CD4-positive, alpha-beta T cell treated with Interleukin-21 for 1 hour (primary cell): ENCODE measurements at places on chromosomes 1 and 21.

DNA sequence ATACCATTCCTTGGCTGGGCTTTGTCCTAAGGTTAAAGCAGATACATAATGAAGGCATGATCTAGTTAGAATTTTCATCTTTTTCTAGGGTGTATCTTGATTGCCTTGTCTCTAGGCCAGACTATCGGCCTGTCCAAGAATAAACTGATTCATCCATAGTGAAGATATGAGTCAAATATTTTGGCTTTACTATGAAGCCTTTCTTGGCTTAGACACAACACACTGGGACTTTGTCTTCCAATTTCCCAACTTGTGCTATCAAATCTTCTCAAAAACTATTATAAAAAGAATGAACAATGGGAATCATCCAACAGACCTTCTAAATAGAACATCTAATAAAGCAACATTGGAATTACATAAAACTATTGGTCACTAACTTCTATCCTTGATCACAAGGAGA is 64.8 kb downstream of the WARS2 start:
- DNase-seq = no peak

- no peak for DNase-seq
Observed at GRCh38 chr1:158053276-158053675, 59.8 kb downstream of the KIRREL1 start.

- DNase-seq = no peak
Observed at GRCh38 chr1:201508809-201509208, 1.9 kb upstream of the CSRP1 start.

DNA sequence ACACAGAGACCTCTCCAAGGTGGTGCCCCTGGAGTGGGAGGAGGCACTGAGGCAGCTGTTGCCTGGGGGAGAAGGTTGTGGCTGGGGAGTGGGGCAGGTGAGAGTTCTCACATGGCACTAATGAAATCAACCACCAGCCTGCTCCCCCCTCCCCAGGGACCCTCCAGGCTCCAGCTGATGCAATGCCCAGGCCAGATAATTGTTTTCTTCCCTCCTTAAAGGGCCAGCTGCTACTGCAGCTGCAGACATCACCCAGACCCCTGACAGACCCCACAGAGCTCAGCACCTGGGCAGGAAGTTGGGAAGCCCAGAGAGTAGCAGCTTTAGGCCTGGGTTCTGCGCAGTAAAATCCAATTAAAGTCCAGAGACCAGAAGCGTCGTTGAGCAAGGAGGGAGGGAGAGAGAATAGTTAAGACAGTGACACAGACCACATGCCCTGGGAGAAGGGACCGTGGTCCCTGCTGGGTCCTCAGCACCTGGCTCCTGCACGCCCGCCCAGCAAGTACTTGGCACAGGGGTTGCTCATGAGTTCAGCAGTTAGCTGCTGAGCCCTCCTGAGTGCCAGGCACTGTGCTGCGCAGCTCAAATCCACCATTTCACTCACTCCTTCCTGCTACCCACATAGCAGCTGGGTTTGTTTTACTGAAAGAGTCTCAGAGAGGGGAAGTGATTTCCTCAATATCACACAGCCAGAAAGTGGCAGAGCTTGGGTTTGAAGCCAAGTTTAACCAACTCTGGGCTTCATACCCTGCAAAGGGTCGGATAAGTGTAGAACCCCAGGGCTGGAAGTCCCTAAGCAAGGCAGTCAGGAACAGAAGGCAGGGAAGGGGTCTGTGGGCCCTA is 1.9 kb downstream of the RIMS3 start:
- DNase-seq = no peak

- peak; percentile 57 for DNase-seq
Observed at GRCh38 chr1:203655671-203656070, 29.0 kb downstream of the ATP2B4 start.

DNA sequence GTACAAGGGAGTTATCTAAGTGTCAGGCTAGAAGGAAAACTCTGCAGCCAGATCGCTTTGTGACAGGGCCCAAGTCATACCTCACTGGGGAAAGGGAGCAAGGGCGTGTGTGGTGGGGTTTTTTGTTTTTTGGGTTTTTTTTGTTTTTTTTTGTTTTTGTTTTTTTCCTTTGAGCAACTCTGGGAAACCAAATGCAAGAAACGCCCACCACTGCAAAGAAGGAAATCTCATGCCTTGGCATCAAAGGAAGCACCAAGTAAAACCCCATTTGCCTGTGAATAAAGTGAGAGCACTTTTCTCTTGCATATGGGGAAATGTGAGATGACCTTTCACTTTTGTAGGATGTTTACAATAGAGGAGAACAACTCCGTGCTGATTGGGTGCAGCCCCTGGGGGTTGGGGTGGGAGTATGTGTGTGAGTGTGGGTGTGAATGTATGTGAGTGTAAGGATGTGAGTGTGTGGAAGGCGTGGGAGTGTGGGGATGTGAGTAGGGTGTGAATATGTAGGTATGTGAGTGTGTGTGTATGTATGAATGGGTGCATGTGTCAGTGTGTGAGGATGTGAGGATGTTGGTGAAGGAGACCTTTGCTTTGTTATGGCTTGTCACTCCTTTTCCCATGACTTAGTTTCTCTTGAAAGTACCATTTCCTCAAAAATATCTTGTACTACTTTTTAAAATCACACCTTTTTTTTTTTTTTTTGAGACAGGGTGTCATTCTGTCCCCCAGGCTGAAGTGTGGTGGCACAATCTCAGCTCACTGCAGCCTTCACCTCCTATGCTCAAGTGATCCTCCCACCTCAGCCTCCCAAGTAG is 34.6 kb downstream of the IL12RB2 start:
- DNase-seq = peak; percentile 32

GRCh38 chr1:9281071-9281827 is 11.4 kb upstream of the SPSB1 start:
- no peak for DNase-seq

DNA sequence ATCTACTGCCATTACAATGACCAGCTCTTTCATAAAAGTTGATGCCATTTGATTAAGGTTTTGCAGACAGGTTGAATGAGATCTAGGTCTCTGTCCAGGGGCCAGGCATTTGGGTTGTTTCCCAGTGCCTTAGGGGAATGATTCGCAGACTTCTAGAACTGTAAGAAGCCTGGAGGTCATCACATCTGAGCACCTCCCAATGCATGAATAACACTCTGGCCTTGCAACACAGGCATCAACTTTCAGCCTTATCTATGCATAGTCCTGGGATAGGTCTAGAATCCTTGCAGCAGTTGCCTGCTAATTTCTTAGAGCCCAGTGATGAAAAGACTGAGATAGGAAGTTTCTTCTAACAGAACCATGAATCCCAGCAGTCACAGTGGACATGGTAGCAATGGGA is 44.8 kb upstream of the KCND3 start:
- DNase-seq = no peak

DNA sequence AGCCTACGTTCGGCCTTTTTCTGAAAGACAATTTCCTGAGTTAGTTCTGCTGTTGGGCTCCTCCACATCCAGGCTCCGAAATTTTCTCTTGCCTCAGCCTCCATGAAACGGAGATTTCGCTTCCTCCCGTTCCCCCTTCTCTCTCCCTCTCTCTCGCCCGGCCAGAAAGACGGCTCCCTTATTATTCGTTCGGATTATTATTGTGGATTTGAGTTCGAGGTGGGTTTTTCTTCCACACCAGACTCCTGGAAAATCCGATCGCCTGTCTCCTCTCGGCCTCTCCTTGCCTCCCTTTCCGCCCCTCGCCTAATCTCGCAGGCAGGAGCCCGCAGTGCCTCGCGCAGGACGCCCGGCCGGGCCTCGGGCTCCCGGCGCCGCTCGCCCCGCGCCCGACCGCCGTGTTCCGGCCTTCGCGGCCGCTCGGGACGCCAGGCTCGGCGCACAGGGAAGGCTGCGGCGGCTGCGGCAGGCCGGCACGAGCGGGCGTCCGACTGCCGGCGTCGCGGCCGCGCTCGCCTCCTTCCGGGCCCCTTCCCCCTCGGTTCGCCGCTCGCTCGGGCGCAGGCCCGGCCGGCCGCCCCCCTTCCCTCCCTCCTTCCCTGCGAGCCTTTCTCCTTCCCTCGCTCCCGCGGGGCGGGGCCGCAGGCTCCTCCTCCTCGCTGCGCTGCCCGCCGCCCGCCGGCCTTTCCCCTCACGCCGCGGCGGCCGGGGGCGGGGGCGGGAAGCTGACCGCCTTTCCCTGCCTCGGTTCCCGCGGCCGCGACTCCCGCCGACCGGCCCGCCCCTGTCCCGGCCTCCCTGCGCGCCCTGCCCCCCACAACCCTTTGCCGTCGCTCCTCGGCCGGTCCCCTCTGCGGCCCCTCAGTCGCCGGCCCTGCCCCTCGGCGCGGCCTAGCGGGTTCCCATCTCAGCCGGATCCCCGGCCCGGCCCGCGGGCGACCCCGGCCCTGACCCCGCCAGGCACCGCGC is at the start of gene ARHGEF11:
Gene ARHGEF11, minus strand, starts transcription at position 493 of the 969 bp plus-strand sequence. CDS start 1,412 bp downstream, outside the sequence.
- no peak for DNase-seq

DNA sequence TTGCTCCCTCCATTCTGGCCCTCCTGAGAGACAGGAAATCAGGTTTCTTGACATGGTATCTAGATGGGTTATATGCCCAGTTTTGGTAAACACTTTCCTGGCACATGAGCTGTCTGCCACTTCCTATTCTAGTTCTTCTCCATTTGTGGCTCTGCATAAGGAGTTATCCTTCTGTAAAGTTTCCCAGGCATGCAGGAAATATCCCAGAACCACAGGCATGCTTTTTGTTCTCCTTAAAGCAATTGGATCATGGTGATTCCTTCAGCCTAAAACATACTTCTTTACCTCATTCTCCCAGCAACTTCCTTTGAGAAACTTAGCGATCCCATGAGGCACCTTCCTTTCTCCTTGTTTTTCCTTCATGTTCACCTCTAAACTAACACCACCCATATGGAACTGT is 199.8 kb downstream of the CRB1 start:
- DNase-seq = no peak

DNA sequence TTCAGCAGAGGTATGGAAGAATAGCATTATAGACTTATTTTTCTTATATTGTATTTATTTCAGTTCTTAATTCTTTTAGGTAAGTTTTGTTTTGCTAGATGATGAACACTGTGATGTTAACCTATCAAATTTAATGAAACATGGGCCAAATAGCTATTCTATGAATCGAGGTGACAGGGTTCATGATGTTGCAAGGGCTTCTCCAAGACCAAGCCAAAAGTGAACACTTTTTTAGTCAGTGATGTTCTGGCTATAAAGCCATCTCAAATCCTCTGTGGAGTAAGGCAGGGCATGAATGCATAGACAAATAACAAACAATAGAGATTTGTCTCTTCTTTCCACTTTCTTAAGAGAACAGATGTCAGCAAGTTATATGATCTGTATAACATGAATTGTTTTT is 26.7 kb downstream of the C1orf146 start:
- DNase-seq = no peak

DNA sequence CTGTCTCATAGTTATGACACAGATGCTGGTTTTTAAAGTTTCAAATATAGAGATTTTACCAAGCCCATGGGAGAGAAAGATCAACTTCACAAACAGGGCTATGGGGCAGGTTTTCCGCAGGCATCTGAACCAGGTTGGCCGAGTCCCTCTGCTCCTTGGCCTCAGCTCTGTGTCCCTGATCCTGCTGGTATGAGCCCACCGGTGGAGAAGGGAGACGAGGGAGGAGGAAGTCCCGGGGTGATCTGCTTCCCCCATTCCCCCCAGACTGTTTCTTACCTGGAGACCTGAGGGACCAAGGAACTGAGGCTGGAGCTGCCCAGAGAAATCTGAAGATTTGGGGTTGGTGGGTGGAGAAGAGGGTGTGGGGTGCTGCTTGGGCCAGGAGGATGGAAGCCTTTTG is 28.9 kb upstream of the BTG2 start:
- DNase-seq = no peak

GRCh38 chr1:25673962-25674806 is 57.6 kb downstream of the MAN1C1 start:
- no peak for DNase-seq

- no peak for DNase-seq
Observed at GRCh38 chr1:155120253-155120652, 7.4 kb upstream of the EFNA1 start.

DNA sequence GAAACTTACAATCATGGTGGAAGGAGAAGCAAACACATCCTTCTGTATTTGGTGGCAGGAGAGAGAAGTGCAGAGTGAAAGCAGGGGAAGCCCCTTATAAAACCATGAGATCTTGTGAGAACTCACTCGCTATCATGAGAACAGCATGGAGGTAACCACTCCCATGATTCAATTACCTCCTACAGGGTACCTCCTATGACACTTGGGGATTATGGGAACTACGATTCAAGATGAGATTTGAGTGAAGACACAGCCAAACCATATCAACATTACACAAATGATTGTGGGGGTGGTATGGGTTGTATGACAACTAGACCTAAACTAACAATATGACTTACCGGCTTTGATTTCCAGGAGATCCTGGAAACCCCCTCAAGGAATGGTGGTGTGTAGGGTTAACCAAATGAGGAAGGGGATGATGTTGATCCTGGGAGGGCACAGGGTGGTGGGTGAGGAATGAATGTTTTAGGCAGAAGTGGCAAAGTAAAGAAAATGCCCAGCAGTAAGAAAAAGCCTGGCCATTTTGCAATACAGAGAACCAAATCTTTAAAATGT is 80.5 kb downstream of the FGGY start:
- DNase-seq = no peak

DNA sequence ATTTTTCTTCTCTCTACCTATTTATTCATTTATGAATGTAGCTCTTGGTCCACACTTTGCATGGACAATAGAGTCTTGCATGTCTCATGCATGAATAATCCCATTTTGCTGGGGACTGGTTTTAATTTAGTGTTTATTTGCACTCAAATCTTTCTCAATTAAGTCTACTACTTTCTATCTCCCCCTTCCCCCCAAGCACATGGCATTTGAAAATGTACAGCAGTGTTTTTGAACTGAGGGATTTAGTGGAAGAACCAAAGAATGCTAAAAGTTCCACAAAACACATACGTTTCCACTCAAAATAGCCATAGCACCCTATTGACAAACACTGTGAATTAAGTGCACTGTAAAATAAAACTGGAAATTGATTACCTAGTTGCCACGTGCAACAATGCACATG is 119.5 kb upstream of the USH2A start:
- DNase-seq = no peak

GRCh38 chr1:218339267-218339831 is 5.8 kb upstream of the TGFB2 start:
- peak; percentile 19 for DNase-seq

- DNase-seq = no peak
Observed at GRCh38 chr1:22711071-22711470, 432 bp downstream of the EPHB2 start.

GRCh38 chr1:98277118-98277517 is 356.3 kb upstream of the DPYD start:
- DNase-seq = no peak

GRCh38 chr1:78334952-78335351 is 155.8 kb upstream of the PTGFR start:
- DNase-seq = no peak

GRCh38 chr1:90341516-90341915 is 346.6 kb downstream of the ZNF326 start:
- no peak for DNase-seq

DNA sequence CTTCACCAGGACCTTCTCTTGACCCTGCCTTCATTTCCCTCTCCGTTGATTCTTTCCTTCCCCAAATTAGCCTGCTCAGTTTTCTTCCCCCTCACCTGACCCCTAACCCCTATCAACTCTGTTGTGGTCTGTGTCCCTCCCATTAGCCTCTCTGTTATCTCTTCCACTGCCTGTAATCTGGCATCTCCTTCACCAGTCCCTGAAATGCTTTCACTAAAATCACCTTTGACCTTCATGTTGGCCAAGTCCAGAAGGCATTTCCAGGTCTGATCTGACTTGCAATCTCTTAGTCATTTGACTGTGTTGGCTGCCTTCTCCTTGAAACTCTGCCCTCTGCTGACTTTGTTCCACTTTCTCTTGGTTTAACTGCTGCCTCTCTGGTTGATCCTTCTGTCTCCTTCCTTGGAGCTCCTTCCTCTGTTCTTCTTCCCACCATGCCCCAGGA is 28.2 kb downstream of the ATP8B2 start:
- DNase-seq = peak; percentile 49
